ENCODE measurements at places on chromosomes 7 and 10.

GRCh38 chr10:94644352-94644751, 39.2 kb upstream of the CYP2C18 start:
- no peak for DNase-seq

GRCh38 chr7:15495170-15495569, 66.6 kb downstream of the AGMO start:
- DNase-seq = no peak

GRCh38 chr10:68742397-68742796, 21.4 kb downstream of the CCAR1 start:
- DNase-seq = no peak

DNA sequence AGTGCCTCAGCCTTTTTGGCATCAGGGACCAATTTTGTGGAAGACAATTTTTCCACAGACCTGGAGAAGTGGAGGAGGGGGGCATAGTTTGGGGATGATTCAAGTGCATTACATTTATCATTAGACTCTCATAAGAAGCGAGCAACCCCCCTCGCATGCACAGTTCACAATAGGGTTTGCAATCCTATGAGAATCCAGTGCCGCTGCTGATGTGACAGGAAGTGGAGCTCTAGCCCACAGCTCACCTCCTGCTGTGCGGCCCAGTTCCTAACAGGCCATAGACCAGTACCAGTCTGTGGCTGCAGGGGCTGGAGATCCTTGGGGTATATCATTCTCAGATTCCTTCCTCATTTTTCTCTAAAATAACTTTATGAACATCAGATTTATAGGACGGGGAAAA, 50.8 kb downstream of the ATAD1 start:
- DNase-seq = no peak

GRCh38 chr10:22712956-22713852, 1.2 kb downstream of the PIP4K2A start:
- peak; percentile 52 for DNase-seq

DNA sequence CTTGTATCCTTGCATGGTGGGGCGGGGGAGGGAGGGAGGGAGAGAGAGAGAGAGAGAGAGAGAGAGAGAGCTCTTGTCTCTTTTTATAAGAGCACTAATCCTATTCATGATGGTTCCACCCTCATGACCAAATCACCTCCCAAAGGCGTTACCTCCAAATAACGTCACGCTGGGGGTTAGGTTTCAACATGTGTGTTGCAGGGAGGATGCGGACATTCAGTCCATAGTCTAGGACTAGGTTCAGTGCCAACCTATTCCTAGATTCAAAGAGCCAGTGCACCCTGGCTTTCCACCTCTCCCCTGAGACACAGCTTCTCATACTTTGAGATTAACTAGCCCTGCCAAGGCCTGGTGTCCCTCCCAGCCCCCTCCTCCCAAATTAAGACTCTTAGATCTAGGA, 123.0 kb downstream of the GRK5 start:
- DNase-seq = no peak

- DNase-seq = no peak
Observed at GRCh38 chr10:37754538-37755323, 102.7 kb downstream of the ZNF248 start.

DNA sequence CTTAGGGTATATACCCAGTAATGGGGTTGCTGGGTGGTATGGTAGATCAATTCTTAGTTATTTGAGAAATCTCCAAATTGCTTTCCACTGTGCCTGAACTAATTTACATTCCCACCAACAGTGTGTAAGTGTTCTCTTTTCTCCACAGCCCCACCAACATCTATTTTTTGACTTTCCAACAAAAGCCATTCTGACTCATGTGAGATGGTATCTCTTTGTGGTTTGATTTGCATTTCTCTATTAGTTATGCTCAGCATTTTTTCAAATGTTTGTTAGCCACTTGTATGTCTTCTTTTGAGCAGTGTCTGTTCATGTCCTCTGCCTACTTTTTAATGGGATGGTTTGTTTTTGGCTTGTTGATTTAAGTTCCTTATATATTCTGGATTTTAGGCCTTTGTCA, 66.4 kb downstream of the MGAM2 start:
- DNase-seq = no peak

DNA sequence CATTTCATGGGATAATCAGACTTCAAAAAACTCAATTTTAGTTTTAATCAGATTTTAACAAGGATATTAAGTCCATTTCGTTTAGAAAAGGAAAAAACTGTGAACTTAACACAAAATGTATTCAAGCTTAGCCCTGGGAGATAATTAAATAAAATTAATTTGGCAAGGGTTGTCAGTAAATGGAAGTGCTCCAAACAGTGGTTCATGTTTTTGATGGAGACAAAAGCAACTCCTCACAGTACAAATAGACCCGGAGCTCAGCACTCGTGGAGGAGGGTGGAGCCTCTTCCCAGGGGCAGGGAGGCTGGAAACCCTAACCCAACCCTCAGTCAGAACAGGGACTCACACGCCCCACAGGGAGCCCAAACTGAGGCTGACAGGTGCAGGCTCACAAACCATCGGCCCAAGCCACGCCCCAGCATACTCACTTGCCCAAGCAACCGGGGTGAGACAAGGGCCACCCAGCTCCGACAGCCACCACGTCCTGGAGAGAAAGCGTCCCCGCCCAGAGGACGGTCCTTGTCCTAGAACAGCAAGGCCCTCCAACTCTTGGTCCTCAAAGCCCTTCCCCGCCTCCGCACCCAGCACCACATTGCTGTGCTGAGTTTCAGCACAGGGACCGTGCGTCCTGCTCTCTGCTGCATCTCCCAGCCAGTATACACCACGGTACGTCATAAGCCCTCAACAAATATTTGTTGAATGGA, 39.8 kb downstream of the MAD1L1 start:
- DNase-seq = no peak

DNA sequence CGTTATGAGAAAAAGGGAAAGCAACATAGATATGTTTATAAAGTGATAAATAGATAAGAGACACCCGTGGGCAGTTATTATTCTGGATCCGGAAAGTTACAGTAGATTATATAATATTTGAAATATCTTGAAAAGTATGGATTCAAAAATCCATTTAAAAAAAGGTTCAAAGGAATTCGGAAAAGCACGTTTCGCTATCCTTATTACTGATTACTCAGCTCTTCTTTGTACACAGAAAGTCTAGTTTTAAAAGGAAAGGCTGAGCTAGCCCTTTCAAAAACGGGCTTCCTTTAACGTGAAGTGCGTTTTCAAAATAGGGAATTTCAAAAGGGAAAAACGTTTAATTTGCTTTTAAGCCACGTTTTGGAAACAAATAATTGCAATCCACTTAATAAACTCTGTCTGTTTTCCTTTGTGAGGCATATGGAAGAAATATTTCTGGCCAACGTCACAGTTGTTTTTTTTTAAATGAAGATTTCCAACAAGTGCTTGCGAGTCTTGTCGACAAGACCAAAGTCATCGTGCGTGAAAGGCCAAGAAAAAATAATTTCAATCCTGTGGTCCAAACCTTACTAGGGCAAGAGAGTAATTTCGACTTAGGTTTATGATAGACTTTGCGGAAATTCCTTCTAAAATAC, 2.2 kb upstream of the SKIDA1 start:
- DNase-seq = no peak

- DNase-seq = no peak
Observed at GRCh38 chr7:27191833-27192545, 7.0 kb upstream of the HOXA11 start.

DNA sequence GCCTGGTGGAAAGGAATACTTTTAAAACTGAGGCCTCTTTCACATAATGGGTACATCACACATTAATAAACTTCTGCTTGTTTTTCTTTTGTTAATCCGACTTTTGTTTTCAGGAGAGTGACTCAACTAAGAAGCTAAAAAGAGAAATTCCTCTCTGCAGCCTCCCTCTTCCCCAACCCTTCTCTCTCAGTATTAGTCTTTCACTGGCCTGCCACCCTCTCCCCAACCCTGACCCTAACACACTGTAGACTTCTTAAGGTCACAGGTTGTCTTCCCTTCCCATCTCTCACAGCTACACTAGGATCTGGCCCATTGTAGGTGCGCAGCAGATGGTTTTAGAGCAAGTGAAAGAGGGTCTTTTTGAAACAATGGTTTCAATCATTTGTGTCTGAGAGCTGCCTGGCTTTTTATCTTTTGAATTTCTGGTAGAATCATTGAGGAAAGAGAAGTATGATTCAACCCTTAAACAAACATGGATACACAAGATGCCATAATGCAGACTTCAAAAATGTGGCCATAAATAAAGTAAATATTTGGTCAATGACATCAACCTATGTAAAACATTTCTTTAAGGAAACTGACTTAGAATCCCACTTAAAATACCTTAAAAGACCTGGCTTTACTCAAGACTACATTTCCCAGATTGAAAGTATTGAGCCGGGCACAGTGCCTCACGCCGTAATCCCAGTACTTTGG, 17.9 kb upstream of the FFAR4 start:
- no peak for DNase-seq

DNA sequence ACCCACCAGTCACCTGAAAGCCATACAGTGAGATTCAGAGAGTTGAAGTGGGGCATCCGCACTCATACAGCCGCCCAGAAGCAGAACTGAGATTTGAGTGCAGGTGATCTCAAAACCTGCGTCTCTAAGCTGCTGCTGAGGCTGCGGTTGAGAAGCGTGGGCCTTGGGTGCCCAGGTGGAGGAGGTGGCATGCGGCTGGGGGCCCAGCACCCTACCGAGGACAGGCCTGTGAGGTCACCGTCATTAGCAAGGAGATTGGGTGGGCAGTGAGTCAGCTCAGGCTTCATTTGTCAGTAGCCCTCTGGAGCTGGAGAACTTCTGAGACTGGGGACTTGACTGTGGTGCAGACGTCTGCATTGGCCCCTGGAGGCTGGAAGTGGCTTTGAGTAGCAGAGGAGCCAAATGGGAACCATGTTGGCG, 29.8 kb downstream of the ZMIZ1 start:
- DNase-seq = no peak

DNA sequence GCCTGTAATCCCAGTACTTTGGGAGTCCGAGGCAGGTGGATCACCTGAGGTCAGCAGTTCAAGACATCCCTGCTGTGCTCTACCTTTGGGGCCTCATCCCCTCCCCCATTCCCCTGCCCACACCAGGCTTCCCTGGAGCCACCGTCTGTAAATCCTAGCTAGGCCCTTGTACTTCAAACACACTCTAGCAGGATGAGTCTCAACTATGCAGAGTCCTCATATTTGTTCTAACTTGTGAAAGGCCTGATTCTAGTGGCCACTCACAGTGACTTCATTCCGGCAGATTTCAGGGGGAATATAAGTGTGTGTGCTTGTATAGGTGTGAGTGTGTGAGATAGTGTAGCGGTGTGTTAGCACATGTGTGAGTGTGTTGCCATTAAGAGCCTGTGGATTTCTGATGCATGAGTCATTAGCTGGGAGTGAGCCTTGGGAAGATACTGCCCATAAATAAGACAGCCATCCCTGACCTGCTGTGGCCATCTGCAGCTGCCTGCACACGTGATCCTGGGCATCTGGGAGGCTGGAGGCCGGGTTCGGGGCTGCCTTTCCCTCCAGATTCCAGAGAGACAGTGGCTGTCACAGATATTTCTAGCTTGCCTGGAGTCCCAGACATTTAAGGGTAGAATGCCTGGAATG, 1.7 kb upstream of the NEURL1 start:
- DNase-seq = no peak

GRCh38 chr10:51654918-51655317, 44.5 kb downstream of the CSTF2T start:
- no peak for DNase-seq

- no peak for DNase-seq
Observed at GRCh38 chr10:126634911-126635310, 35.6 kb downstream of the C10orf90 start.

- DNase-seq = no peak
Observed at GRCh38 chr10:119022846-119023552, 6.5 kb upstream of the NANOS1 start.

DNA sequence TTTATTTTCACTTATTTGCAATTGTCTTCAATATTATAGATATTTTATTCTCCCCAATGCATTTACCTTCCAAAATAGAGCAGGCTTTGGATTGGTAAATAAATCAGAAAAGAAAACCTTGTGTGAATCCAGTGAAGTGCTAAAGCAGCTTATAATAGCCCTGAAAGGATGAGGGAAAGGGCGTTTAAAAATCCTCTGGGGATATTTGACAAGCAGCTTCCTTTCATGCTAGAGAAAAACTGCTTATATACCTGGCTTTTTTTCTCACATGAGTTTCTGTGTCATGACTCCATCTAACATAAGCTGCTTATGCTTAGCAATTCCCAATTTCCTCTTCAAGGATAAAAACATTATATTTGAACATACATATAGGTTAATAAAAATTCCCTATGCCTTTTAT, 221.6 kb upstream of the SEMA3E start:
- DNase-seq = no peak

- no peak for DNase-seq
Observed at GRCh38 chr10:92052741-92053140, 129.2 kb downstream of the BTAF1 start.

DNA sequence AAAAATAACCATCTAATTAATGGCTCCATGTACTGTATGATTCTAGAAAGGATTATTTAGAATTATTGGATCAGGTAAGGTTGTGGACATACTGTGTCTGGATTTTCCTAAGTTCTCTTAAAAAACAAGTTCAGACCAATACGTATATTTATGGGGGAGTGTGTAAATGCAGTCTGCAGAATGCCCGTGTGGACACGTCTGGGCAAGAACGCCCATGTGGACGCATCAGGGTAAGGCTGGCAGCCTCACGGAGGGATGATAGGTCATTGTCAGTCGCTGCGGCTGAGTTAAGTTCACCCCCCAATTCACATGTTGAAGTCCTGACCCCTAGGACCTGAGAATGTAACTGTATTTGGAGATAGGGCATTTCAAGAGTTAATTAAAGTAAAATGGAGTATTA, 160.0 kb upstream of the SHH start:
- DNase-seq = no peak

- DNase-seq = peak; percentile 0
Observed at GRCh38 chr7:117350027-117350426, 27.2 kb upstream of the WNT2 start.

DNA sequence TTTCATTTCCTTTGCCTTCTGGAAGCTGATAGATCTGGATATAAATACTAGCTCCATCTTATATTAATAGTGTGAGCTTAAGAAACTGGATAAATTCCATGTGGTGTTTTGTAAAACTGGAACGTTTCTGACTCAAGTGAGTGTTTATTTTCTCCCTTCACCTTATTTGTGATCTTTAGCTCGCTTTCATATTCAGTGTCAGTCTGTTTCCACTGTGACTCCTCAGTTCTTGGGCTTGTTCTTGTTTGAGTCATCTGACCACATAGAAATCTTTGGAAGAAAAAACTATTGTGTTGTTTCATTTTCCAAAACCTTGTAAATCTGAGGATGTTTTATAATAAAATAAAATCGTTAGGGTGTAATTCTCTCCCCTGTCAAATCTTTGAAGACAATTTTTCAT, 186.4 kb downstream of the POLR1F start:
- DNase-seq = no peak

GRCh38 chr7:80135309-80136104, 876 bp downstream of the GNAI1 start:
- DNase-seq = no peak

- DNase-seq = no peak
Observed at GRCh38 chr10:77226853-77227565, 410.6 kb downstream of the KCNMA1 start.

DNA sequence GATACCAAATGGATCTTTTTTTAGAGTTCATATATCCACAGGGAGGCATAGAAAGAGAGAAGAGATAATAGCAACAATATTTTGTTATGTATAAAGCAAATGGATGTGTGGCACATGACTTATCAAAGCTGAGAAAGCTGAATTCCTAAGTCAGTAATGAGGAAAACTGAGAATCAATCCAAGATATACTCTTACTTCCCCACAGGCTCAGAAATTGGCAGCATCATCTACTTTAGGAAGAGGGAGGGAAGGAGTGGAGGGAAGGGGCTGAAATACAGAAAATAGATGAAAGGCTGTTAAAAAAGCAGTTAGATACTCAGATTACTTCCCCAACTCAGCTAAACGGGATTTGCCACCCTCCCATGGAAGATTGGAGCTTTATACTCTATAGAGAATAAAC, 63.5 kb downstream of the SRI start:
- no peak for DNase-seq

Data from caudate nucleus (tissue), 63 donors.